ENCODE measurements at places on chromosomes 11 and 22.
A peak's percentile ranks its signal among the peaks of the same experiment; 100 is the strongest.

GRCh38 chr22:38981005-38981991, 849 bp upstream of the APOBEC3B start:
- peak; percentile 16 for DNase-seq

- no peak for DNase-seq
These were observed 72.7 kb upstream of the PPP6R3 start for GRCh38 chr11:68387840-68388239.

DNA sequence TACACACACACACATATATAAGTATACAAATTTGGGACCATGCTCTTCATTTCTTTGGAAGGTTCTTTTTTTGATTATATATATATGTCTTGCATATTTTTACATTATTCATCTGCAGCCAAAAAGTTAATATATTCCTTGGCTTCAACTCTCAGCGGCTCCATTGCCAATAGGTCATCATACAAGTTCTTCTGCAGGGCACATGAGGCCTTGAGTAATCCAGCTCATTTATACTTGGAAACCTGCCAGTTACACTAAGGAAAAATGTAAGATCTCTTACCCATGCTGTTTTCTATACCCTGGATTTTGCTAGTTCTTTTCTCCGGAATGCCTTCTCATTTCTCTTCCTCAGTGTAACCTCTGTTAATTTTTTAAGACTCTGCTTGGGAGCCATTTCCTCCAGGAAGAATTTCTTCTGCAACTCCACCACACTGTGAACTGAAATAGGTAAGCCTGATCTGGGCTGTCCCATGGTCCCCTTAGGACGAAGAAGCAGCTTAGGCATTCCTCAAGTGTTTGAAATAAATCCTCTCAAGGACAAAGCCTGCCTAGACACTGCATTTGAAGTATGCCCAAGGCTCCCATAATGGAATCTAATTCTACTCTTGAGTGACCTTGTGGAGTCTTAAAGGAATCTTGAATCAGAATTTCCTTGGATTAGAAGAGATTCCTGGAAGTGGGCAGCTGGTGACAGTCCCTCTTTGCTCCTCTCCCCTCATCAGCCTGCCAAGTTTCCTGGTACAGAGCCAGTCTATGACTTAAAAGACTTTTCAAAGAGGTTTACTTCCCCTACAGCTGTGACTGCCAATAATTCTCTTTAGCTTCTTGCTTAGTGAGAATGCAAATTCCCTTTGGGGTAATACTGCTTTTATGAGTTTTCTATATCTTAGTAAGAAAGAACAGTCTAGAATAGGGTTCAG, 182.8 kb downstream of the C11orf87 start:
- DNase-seq = no peak

DNA sequence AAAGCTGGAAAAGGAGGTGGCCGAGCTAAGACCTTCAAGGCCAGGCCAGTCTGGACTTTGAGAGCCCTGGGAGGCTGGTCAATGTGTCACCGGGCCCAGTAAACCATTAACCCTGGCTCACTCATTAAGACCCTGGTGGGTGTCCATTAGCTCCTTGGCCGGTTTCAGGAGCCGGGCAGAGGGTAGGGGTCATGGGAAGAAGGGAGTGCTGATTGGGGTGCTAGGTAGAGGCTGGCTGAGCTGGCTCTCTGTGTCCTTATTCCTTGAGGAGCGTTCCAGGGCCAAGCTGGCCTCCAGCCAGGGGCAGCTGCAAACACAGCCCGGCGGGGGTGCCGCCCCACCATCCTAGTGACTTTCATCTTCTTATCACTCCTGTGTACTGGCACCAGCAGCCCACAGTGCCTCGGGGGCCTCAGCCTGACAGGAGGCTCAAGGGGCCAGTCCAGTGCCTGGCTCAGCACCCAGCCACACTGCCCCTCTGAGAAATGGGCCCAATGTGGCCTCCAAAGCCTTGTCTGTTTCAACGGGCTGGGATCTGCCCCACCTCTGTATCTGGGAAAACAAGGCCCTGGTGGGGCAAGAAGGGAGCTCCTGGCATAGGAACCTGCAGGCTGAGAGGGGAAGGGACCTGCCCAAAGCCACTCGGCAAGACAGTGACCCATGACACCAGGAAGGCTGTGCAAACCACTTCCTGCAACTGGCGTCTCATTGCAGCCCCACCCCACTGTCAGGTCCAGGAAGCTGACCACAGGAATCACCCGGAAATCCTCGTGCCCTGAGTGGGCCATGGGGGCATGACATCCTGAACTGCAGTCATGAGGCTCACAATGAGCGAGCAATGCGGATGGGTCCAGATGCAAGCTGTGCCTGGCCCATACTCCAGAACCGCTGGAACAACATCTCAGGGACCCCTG, 15.1 kb upstream of the RGL4 start:
- DNase-seq = no peak

GRCh38 chr11:74102321-74102720, 68.5 kb downstream of the C2CD3 start:
- no peak for DNase-seq

DNA sequence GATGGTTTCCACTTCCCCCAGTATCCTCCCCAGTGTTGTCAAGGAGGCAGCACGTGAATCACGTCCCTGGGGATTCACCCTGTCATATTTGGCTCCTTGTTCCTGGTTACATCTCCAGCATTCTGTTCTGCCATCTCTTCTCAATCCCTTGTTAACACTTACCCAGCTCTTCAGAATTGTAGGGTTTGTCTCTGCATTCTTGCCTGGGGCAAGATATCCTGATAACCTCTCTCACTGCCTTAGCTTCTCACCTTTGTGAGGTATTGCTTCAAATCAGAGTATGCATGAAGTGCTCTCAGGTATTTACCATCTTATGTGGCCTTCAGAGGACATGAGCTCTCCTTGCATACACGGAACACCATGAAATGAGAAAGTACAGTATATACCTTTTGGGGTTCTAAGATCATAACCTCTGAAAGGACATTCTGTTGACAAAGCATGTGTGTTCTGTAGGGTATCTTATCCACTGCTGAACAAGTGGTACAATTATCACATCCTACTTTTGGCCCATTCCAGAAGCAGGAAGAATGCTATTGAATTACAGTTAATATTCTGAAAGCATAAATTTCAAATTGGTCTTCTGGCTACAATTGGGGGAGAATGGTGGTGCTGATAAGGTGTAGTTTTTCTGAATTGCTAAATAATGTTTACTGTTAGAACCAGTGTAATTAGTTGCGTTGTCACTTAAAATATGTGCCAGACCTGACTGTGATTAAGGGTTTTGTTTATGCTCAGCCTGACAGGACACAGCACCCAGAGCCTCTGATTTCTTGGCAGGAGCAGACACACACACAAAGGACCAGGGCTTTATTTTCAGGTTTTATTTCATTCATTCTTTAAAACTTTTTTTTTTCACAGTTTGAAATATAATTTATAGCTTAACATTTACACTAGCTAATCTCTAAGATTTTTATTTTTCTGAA, 32.7 kb downstream of the VSTM5 start:
- no peak for DNase-seq

DNA sequence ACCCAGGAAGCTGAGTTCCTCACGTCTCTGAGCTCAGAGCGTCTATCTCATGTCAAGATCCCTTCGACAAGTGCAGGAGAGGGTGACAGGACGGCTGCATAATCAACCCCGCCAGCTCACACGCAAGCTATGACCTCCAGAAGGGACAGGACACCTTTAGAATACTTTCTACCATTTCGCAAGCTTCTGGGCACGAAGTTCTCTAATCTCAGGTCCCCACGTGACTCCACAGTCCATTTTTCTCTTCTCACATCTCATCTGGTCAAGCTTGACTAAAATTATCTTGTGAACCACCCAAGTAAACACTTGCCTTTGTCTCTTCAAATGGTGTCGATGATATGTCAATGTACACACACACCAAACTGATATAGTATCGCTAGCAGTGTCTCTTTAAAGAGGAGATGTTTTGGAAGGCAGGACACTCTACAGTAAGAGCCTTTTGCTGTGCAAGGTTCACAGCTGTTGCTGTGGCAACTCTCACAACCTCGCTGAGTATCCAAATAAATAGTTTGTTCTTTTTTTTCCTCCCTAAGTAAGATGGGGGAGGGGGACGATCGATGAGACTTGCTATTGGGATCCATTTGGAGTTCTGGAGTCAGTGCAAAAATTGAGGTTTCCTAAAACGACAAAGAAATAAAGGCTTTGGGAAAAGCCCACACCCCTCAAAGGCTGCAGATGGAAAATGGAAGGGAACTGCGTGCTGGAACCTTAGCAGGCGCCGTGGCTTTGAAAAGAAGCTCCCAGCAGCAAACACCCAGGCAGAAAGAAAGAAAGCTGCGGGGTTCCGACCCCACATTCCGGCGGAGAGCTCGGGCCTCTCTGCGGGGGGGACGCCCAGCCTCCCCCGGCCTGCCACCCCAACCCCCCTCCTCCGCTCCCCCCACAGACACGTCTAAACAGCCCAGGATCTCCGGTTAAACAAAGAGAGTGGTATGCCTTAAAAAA, 215.4 kb upstream of the UBASH3B start:
- DNase-seq = no peak

- DNase-seq = no peak
These were observed 273.4 kb downstream of the FAM76B start for GRCh38 chr11:95516175-95516574.

DNA sequence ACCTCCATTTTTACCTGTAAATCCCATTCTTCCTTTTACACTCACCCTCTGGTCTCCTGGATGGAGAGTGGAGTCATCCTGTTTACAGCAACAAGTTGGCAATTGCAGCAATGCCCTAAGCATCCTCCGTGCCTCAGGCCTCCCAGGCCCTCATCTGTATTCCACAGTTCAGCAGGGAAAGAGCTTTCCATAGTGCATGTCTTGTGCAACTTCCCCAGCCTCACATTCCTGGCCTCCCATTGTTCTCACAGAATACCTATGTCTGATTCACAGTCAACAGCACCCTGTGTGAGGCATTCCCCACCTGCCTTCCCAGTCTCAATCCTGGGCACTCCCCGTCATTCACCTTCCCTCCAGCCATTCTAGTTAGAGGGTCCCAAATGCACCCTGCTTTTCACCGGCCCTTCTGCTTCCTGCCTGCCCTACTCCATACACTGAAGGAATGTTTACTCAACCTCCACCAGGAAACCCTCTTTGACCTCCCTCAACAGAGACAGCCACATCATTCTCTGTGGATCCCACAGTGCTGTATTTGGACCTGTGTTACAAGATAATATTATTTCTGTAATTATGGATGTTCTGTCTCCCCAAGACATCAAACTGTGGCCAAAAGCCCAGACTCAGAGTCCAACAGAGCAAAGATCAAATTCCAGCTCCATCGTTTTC, 405.7 kb downstream of the BUD13 start:
- DNase-seq = no peak

- no peak for DNase-seq
These were observed 875.2 kb downstream of the BRD1 start for GRCh38 chr22:48952256-48953102.

DNA sequence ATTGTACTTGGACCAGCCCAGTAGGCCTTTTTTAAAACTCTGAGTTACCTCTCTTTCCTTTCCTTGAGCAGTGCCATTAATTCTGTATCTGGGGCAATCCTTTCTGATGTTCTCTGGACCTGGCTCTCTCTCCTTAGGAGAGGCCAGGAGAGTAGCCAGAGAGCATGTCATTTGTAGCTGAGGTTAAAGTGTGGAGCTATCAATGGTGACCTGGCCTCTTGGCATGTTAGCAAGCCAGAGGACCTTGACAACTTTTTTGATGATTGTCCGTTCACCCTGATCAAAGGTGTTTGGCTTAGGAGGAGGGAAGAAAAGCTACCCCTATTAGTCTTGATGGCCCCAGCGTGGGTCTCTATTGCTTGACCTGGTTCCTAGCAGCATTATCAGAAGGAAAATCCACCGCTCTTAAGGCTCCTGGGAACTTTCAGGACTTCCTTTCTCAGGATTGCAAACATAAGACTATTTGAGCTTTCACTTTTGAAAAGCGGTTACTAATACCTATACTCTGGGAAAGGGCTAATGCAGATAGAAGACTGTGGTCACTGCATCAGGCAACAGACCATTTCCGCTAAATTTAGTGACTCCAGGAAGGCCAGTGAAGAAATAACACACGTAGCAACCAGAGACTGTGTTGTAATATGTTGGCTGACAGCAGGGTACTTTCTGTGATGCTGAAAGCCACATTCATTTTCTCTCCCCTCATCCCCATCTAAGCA, 18.2 kb downstream of the LIMK2 start:
- no peak for DNase-seq

DNA sequence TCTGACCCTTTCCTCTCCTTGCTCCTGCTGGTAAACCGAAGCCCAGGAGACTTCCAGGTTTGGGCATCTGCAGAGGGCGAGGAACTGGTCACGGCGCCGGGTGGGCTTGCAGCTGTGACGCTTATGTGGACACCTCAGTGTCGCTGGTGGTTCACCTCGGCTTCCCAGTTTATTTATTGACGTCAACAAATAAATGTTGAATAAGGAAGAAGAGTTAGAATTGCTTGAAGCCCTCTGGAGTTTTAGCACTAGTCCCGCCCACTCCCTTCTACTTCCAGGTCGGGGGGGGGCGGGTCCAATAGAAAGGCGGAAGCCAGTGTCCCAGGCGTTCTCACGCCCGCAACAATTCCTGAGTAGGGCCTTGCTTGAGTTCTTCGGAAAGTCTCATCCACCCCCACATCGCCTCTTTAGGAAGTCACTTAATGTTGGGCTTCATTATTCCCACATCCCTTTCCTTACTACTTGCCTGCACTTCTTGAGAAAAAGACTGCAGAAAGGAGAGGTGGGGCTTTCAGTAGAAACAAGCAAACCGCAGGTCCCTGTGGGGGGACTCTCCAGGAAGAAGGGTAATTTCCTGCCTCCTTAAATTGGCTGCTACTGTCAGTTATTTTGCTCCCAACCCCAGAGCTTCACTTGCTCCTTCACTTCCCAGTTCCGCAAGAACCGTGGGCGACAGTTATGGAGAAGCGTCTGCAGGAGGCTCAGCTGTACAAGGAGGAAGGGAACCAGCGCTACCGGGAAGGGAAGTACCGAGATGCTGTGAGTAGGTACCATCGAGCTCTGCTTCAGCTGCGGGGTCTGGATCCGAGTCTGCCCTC, at the start of gene TTC9C:
TSS of gene TTC9C (plus strand) at position 316 of the 818 bp plus-strand sequence. CDS start at position 679, 363 bp downstream.
- DNase-seq = peak; percentile 82

GRCh38 chr11:61080986-61081590, 21.2 kb upstream of the CD5 start:
- no peak for DNase-seq

DNA sequence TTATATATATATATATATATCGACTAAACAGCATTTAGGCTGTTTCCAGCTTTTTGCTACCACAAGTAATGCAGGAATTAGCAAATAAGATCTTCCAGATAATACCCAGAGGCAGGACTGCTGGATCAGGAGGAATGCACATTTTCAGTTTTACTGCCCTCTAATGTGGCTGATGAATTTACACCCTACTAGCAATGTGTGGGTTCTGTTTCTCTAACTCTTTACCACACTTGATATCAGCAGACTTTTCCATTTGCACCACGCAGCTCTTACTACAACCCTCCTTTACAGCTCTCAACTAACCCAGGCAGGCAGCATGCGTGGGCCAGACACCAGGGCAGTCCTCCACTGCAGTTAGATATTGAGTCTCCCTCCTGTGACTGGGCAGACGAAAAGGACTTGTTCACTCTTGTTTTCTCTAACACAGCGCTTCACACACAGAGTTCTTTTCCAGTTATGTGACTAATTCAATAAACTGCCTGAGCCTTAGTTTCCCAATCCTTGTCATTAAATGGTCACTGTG, 67.7 kb downstream of the IGLL5 start:
- DNase-seq = no peak

GRCh38 chr11:73204711-73205121, 13.4 kb upstream of the P2RY2 start:
- no peak for DNase-seq
